ENCODE measurements at places on chromosomes 16 and 17. TPM values are rescaled to one million over a fixed set of nuclear protein-coding genes. Genes with fewer than 3 reads are reported as not detected.

SLC4A1 gene
- total RNA-seq: not detected

GDPD1 gene
- total RNA-seq: 2.2 TPM

FNDC8 gene
- not detected for total RNA-seq

KRT27 gene
- total RNA-seq: not detected

SLC12A3 gene
- not detected for total RNA-seq

ADAD2 gene
- not detected for total RNA-seq

ZP2 gene
- not detected for total RNA-seq

GRB7 gene
- 0.37 TPM for total RNA-seq

ITGAD gene
- not detected for total RNA-seq

TSPAN10 gene
- 1.3 TPM for total RNA-seq

GSG1L2 gene
- total RNA-seq: not detected

KRTAP3-1 gene
- total RNA-seq: not detected

FBXO39 gene
- total RNA-seq: 0.33 TPM

SMPD3 gene
- total RNA-seq: 0.12 TPM

C1QTNF1 gene
- 21.0 TPM for total RNA-seq

SCARF1 gene
- total RNA-seq: 0.44 TPM

EFCAB5 gene
- total RNA-seq: 0.37 TPM

GALK1 gene
- 41.5 TPM for total RNA-seq

HOXB8 gene
- total RNA-seq: not detected

OTOP2 gene
- total RNA-seq: not detected

LRRC46 gene
- total RNA-seq: 0.11 TPM

TNFRSF13B gene
- total RNA-seq: not detected

ABCC12 gene
- not detected for total RNA-seq

Data from uterine smooth muscle cell (primary cell).